IMR-90 (cell line): ENCODE measurements at places on chromosomes 11 and 22. TPM values are rescaled to one million over a fixed set of nuclear protein-coding genes. Genes with fewer than 3 reads are reported as not detected.

Gene MYOD1
- total RNA-seq, result not detected in 2 replicates

Gene RHOD
- 4.7 and 5.3 TPM in 2 replicates for total RNA-seq

Gene PKNOX2
- 0.72 and 1.1 TPM in 2 replicates for total RNA-seq

Gene USP2
- under 0.01 and 0.18 TPM in 2 replicates for total RNA-seq

Gene PLAAT5
- not detected in 2 replicates for total RNA-seq

Gene PYGM
- total RNA-seq, result under 0.01 and 0.18 TPM in 2 replicates

Gene KCNJ4
- not detected in 2 replicates for total RNA-seq

Gene GUCY1A2
- under 0.01 TPM in 2 replicates for total RNA-seq

Gene MOGAT2
- total RNA-seq, result not detected in 2 replicates

Gene C11orf42
- total RNA-seq, result not detected in 2 replicates

Gene RIMBP3C
- 0.28 and 0.36 TPM in 2 replicates for total RNA-seq

Gene MSANTD4
- total RNA-seq, result 18.8 and 30.3 TPM in 2 replicates

Gene MIOX
- total RNA-seq, result not detected in 2 replicates

Gene FAM227A
- total RNA-seq, result 1.1 and 1.3 TPM in 2 replicates

Gene NTM
- total RNA-seq, result 17.8 and 19.5 TPM in 2 replicates

DNA sequence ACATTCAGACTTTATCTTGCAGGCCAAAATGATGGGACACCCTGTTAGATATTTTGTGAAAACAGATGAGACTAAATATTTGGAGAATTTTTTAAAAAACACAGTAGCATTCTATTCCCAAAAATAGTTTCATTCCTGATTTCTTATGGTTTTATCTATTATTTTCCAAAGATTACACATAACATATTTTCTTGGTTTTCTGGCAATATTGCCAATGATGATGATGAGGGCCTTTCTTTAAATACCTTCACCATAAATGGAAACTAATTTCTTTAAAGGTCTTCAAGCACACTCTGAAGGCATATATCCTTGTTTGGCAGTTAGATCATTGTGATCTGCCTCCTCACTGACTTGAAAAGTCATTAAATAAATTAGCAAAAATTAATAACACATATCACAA, 522.3 kb upstream of the LUZP2 start:
- DNase-seq, result no peak

GRCh38 chr11:334264-334994, 13.8 kb upstream of the IFITM3 start:
- DNase-seq, result no peak

DNA sequence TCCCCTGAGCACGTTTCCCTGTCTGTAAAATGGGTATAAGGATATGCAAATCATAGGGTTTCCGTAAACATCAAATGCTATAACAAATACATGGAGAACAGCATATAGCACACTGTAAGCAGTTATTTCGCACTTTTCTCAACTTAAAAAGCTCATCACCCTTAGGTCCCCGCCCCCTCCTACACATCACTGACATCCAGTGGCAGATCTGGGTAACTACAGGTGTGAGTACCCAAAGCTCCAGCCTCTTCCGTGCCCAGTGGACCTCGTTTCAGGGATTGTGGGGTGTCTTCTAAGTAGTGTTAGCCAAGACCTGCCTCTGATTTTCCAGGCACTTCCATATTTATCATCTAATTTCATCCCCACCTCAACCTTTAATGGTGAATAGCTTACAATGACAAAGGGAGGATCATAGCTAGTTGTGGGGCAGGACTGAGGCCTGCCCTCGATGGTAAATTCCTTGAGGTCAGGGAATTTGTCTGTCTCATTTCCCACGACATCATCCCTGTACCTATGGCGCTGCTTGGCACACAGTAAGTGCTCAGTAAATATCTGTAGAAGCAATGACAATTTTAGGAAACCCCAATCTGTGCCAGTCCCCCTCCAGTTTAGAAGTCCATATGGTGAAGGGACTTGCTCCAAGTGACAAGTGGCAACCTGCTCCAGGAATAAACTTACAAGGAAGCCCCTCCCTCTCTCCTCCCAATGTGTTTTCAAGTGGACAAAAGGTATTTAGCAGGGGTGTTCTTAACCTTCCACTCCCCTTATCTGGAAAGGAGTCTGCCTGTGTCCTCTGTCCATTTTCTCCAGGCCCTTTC, 340.5 kb downstream of the TENM4 start:
- DNase-seq, result peak; percentile 55

GRCh38 chr22:40021401-40022000, 26.7 kb downstream of the FAM83F start:
- DNase-seq, result no peak

- DNase-seq, result peak; percentile 92
Measured at GRCh38 chr11:2699531-2700414, at the start of gene KCNQ1OT1. KCNQ1OT1 (minus strand) TSS chr11:2699994.

DNA sequence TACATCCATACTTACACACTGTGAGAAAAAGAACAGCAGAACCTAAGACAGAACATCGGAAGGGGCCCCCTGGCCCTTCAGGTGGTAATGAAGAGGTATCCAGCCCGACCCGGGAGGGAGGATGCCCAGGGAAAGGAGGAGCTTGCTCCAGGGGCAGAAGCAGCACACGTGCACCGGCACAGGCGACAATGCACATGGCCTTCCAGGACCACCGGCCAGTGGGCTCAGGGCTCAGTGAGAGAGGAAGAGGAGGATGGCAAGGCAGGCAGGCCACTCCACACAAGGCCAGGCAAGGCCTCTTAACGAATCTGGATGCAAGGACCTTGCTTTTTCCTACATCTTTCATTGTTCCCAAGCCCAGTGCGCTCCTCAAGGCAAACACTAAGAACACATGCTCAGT, 52.6 kb downstream of the MICAL3 start:
- DNase-seq, result no peak

GRCh38 chr11:33987975-33988580, 63.5 kb upstream of the CAPRIN1 start:
- peak; percentile 78 for DNase-seq

- DNase-seq, result peak; percentile 61
Measured at GRCh38 chr11:77959434-77959833, 35.0 kb downstream of the INTS4 start.

- peak; percentile 79 for DNase-seq
Measured at GRCh38 chr22:26585104-26585790, 4.7 kb downstream of the TPST2 start.

DNA sequence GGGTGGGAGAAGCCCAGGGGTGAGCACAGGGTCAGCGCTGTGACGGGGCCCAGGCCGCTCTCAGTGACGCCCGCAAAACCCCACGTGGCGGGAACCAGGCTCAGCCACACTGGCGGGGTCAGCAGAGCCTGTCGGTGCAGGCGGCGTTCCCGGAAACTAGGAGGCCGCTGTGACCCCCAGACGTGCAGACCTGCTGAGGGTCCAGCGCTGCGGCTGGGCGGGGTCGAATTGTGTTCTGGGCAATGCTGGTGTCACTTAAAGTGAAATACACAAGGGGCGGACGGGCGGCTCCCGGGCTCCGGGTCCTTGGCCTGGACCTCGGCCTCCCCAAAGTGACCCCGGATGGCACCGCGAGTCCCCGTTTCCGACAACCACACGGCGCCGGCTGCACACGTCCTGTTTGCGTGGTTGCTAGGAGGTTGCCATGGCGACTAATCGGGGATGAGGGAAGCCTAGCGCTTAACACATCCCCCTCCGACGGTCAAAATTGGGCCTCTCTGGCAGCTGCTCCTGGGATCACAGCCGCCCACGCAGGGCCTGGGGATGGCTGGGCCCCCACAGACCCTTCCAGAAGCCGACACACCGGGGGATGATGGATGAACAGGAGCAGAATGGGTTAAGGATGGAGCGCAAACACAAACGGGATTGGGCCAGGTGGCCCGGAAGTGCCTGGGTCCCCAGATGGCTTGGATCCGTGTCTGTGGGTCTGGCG, 81.7 kb upstream of the PRR5 start:
- peak; percentile 50 for DNase-seq

DNA sequence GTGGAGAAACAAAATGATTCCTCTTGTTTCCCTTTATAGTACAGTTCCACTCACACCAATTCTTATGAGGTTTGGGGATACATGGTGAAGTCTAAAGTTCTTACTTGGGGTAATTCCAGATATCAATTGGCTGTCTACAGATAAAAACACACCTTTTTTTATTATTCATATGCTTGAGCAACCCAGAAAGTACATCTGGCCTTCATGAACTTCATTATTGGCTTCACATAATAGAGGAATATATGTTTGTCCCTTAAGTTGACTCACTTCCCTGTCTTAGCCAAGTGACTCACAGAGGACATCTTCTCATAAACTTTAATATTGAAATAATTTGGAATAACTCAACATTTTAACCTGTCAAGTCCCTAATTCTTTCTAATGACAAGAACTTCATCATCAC, 36.3 kb upstream of the SOX6 start:
- DNase-seq, result peak; percentile 19

- DNase-seq, result peak; percentile 58
Measured at GRCh38 chr11:14308114-14308896, 50.7 kb downstream of the RRAS2 start.

DNA sequence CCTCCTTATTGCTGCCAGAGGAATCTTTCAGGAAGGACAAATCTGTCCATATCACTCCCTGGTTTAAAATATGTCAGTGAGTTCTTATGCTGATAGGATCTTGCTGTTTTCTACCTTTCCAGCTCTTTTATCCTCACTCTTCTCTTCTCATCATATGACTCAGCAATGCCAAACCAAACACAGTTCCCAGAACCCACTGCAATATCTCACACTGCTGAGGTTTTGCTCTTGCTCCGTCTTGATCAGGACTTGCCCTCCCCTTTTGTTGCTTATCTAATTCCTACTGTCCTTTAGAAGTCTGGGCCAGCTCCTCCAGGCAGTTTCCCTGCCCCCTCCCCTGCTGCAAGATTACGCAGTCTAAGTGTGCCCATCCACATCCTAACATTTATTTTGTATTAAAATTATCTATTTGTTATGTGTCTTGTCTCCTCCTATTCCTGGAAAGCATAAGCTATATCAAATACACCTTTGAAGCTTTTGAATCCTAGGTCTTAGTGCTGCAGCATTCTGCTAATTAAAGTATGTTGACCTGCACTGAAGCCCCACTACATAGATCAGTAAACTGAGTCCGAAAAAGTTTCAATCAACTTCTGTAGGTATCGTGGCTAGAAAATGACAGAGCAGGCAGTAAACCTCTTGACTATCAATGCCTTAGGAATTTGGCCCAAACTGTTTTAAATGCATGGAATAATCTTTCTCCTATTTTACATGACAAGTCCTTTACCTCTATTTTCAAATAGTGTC, 119.2 kb upstream of the C11orf87 start:
- no peak for DNase-seq

GRCh38 chr11:130299978-130300377, 14.7 kb downstream of the ZBTB44 start:
- no peak for DNase-seq

GRCh38 chr11:68163691-68164090, 42.5 kb upstream of the CHKA start:
- no peak for DNase-seq

GRCh38 chr22:50269970-50270665, at the start of gene MAPK11:
MAPK11 (minus strand) TSS chr22:50270380; CDS start chr22:50270292, 88 bp downstream.
- DNase-seq, result peak; percentile 31

DNA sequence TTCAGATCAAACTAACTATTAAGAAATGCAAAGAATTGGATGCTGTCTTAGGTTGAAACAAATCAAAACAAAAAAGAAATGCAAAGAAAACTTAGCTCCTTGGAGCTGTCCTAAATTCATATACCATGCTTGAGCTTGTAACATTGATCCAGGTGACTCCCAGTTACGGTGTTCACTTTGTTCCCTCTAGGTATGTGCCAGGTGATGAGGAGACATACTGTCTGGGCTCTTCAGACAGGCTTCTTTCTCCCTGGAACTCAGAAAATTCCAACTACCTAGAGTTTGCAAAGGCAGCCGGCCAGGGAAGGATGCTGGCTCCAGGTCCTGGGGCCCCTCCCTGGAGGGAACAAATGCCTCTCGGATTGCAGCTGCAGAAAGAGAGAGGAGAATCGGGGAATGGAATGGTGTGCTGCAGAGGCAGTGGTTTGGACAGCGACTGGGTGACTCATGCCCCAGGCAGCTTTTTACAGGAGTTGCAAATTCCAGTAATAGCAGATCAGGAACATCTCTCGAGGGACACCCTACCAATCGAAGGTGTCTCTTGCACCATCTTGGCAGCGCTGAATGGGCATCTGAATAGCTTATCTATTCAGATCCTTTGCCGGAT, 12.3 kb upstream of the ASPHD2 start:
- DNase-seq, result peak; percentile 73

GRCh38 chr11:113567867-113568544, 92.8 kb upstream of the DRD2 start:
- DNase-seq, result no peak

- DNase-seq, result no peak
Measured at GRCh38 chr22:19843107-19843856, 11.4 kb downstream of the GNB1L start.

DNA sequence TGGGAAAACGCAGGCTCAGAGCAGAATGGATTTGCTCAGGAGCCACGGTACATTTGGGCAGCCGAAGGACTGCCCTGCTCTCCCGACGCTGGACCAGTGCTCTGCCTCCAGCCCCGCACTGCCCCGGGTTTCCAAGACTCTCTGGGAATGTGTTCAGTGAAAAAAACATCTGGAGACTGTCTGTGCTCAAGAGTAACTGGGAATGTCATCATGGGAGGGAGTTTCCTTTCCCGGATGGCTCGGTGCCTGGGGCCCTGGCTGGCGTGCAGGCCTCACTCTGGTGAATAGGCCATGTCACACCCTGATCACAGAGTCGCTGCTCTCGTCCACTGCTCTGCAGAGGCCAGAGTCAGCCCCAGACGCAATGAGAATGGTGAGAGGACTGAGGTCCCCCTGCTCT, 9.8 kb upstream of the APOL6 start:
- DNase-seq, result peak; percentile 90

- no peak for DNase-seq
Measured at GRCh38 chr11:130560000-130560780, 111.7 kb downstream of the ADAMTS15 start.

- no peak for DNase-seq
Measured at GRCh38 chr22:47084226-47084625, 321.8 kb downstream of the TBC1D22A start.

- peak; percentile 50 for DNase-seq
Measured at GRCh38 chr11:83836883-83837654, 550.9 kb upstream of the CCDC90B start.

GRCh38 chr11:88709567-88709966, 356.2 kb downstream of the GRM5 start:
- no peak for DNase-seq

GRCh38 chr11:75189911-75190310, 39.0 kb downstream of the SLCO2B1 start:
- DNase-seq, result no peak

DNA sequence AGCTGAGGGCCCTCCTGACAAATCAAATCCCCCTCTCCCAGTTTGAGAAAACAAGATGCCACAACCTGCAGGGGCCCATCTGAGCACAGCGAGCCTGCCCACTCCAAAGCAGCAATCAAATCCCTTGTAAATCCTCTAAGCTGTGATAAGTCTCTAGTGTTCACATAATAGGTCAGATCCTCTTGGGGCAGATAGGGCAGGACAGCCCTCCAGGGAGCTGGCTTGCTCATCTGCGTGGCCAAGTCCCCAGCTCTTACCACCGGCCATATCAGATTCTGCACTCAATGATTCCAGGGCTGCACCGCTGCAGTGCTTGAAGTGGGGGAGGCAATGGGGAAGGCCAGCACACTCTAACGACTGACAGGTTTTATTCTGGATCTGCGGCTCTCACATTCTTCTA, 29.6 kb upstream of the FLI1 start:
- no peak for DNase-seq
